ENCODE measurements at places on chromosomes 13 and 19.

DNA sequence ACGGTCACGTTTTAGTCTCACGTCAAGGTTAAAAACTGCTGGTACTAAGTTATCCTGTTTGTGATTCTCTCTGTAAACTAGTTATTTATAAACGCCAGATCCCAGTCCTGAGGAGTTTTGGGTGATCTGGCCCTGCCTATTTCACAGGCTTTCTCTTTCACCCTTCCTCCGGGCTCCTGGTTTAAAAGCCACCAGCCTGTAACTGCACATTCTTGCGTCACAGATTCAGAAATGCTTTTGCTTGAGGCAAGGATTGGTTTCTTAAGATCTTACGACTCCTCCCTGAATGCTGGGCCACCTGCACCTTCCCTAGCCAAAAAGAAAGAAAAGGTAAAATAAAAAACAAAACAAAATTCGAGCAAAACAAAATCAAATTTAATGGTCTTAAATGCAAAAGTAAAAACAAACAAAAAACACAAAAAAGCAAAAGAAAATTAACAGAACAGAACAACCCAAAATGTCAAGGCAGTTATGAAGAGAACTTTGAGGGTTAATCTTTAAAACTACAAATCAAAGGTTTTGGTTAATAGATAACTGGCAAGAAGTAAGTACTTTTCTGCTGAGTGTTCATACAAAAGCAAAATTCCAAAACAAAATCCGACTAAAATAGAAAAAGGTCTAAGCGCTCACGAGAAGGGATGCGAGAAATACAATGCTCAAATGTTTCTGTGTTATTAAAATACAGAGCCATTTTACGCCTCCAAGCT, 18.6 kb upstream of the TIMM44 start:
- no peak for DNase-seq

GRCh38 chr13:101017123-101017872, 342.7 kb upstream of the TMTC4 start:
- no peak for DNase-seq

DNA sequence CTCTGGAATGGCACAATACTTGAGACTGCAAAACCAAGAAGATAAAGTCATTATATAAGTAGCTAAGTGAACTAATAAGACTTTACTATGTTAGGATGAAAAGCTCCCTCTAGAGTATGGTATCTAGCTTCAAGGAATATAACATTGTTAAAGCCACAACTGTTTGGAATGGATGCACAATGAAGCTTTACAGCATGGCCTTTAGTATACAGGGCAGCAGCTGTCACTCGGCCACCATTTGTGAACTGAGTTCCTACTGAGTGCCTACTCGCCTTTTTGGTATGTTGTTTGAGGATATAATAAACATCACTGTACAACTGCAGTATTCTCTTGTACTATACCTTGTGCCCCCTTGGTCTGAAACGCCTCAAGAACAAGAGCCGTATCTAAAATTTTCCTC, 6.8 kb downstream of the ALG5 start:
- no peak for DNase-seq

DNA sequence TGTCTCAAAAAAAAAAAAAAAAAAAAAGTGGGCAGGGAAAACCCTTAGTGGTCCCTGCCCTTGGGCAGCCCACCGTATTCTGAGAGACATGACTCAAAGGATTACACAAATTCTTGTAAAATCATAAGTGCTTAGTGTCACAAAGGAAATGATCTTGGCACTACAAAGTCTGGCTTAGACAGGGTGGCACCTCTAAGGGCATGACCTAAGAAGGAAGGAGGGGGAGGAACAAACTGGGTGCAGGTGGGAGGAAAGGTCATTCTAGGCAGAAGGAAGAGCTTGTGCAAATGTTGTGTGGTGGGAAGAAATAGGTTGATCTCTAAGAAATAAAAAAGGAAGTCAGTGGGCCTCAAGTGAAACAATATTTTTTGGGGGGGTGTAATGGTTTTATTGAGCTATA, 10.4 kb downstream of the PNPLA6 start:
- DNase-seq = no peak

DNA sequence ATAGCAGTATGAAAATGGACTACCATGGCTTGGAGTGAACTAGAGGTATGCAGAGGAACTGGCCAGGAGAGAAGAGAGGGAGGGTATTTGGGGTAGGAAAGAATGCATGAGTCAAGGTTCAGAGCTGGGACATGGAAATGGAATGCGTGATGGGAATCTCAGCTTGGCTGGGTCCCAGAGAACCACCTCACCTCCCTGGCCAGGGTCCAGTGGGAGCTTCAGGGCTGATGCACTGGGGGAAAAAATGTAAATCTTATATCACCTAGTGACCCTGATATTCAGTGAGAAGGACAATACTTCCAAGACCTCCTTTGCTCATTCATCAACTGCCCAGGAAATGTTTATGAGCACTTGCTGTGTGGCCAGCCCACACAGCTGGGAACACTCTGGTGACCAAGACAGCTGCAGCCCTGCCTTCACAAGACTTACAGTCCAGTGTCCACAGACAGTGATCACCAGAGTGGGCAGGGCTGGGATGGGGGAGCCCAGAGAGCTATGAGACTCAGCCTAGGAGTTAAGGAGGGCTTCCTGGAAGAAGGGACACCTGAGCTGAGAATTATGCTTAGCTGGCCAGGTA, 12.8 kb downstream of the IGSF23 start:
- DNase-seq = no peak

GRCh38 chr13:67489016-67489415, 258.9 kb upstream of the PCDH9 start:
- no peak for DNase-seq

DNA sequence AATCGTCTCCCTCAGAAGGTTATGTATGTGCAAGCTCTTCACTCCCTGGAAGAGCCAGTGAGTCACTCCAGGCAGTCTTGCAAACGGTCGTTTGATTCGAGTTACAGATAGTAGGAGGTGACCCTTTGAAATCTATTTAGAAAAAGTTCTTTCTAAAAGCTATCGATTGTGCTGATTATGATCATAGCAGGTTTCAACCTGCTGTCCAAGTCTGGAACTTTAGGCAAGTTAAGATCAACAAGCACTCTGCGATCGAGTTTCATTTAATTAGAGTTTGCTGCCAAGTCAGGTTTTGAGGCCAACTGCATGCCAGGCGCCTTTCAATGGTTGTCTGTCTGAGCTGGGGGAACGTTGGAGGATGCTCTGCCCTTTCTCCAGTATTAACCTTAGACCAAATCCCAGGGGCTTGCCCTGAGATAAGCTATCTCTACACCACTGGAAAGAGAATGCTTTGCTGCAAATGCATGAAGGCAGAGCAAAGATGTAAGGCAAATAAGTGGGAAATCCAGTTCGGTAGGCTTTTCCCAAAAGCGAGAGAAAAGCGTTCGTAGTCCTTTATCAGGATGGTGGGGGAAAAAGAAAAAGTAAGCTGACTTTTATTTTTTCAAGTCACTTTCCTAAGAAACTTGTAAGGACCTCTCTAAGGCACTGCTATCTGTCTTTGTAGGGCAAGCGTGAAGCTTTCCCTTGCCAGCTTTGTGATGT, 287.5 kb downstream of the ATP8A2 start:
- no peak for DNase-seq

DNA sequence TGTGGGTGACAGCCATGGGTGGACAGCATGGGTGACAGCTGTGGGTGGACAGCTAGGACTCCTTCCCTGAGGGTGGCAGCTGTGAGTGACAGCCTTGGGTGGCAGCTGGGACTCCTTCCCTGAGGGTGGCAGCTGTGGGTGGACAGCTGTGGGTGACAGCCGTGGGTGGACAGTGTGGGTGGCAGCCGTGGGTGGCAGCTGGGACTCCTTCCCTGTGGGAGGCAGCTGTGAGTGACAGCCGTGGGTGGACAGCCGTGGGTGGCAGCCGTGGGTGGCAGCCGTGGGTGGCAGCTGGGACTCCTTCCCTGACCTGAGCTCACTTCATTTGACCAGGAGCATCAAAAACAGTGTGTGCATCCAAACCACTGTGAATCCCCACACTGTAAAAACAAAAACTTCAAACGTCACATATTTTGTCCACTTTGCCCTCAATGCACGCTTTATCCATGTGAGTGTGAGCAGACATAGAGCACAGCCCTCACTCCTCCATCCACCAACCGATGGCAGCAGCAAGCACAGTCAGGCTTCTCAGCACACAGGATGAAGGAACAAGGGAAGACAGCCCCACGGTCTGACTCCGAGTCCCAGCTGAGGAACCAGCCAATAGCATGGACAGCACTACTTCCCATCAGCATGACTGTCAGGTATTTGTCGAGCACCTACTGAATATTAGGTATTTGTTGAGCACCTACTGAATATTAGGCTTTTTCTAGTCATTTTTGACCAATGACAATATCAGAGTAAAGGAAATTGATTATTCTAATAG, 1.6 kb upstream of the CFAP97D2 start:
- no peak for DNase-seq

DNA sequence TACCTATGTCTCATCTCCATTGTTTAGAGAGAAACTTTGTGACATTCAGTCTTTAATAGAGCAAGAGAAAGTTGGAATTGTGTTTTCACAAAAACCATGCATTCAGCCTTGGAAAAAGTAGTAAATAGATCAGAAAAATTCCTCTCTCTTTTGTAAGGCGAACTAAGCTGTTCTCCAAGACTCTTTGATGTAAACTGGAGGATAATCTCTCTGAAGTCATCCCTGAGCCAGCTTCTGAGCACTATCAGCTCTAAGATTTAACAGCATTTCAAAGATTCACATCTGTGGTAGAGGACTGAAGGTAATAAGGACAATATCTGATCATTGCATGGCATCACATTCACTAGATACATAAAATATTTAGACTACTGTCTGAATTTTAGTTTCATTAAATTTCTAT, 904.6 kb upstream of the ATXN8OS start:
- DNase-seq = no peak

DNA sequence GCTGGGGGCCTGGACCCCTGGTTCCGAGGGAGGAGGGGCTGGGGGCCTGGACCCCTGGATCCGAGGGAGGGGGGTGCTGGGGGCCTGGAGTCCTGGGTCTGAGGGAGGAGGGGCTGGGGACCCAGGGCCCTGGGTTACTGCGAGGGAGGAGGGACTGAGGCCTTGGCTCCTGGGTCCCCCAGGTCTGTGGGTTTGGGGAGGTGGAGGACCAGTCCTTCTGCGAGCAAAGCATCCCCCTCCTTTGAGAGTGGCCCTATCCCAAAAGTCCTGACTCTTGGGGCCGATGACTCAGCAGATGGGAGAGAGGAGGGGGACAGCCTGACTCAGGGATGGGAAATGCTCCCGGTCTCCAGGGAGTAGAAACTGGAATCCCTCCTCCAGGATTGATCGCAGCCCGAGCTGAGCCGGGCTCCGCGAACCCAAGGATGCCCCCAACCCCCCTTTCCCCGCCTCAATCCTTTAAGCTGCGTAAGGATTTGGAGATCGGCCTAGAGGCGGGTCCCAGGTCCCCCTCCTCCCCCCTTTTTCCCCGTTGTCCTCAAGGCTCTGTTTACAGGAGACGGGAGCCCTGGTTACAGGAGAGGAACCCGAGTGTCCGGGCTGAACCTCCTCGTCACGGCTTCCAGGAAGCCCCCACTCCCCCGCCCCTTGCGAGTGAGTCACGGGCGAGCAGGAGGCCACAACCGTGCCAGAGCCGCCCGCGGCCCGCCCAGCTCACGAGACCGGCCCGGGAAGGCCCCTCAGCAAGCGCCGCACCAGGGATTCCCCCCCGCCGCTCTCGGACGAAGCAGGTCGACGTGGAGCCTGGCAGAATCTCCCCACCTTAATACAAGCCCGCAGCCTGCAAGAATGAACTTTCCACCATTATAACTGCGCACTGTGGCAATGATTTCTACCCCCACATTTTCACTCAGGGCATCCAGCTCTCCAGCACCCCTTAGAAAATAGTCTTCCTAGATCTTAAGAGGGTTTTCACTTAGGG, 3.0 kb upstream of the ZFP36 start:
- peak; percentile 96 for DNase-seq

DNA sequence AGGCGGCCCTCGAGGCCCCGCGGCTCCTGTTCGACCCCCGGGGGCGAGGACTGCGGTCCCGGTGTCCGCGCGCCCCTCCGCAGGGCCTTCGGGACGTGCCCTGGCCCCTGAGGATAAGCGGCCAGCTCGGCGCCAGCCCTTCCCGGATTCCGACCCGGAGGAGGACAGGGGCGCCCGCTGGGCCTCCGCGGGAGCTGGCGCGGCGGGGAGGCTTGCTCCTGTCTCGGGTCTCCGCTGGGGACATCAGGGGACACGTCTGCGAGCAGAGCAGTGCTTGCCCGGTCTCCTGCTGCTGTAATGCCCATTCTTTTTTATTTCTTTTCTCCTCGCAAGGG, 829 bp downstream of the B3GLCT start:
- peak; percentile 30 for DNase-seq

DNA sequence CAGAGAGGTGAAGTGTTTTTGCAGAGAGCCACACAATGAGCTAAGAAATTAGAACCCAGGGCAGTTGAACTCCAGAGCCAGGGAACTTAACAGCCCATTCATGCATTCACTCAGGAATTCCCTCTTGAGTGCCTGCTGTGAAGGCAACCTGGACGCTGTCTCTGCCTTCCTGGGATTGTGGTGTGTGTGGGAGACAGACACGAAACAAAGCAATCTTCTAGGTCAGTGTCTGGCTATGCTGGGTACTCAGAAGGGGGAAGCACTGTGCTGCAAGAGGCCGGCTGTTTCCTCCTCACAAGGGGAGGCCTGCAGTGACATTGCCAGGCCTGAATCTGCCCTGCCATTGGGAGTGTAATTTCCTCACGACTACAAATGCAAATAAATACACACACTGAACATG, 9.7 kb downstream of the BCKDHA start:
- no peak for DNase-seq

GRCh38 chr19:15421721-15422260, 3.0 kb upstream of the AKAP8L start:
- DNase-seq = no peak

DNA sequence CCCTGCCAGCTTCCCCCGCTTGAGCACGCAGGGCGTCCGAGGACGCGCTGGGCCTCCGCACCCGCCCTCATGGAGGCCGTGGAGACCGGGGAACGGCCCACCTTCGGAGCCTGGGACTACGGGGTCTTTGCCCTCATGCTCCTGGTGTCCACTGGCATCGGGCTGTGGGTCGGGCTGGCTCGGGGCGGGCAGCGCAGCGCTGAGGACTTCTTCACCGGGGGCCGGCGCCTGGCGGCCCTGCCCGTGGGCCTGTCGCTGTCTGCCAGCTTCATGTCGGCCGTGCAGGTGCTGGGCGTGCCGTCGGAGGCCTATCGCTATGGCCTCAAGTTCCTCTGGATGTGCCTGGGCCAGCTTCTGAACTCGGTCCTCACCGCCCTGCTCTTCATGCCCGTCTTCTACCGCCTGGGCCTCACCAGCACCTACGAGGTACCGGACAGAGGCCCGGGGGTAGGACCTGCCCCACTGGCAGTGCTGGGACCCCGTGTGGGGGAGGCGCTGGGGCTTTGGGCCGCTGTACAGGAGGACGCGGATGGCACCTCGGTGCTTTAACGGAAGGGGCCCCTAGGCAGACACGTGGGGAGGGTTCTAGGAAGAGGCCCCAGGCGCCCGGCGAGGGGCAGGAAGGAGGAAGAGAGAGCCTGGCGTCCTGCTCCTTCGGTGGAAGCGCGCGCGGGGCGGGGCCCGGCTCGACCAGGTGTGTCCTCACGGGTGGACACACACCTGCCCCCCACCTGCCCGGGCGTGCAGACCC, 681 bp downstream of the SLC5A5 start:
- DNase-seq = no peak

- peak; percentile 55 for DNase-seq
Observed at GRCh38 chr19:46746281-46747057, at the start of gene STRN4. Gene STRN4, minus strand, starts transcription at chr19:46746450. Its CDS starts 20 bp downstream, at chr19:46746430.

- peak; percentile 43 for DNase-seq
Observed at GRCh38 chr13:23466144-23467002, 32.9 kb upstream of the SACS start.
